ENCODE measurements at places on chromosomes 5 and 9.

DNA sequence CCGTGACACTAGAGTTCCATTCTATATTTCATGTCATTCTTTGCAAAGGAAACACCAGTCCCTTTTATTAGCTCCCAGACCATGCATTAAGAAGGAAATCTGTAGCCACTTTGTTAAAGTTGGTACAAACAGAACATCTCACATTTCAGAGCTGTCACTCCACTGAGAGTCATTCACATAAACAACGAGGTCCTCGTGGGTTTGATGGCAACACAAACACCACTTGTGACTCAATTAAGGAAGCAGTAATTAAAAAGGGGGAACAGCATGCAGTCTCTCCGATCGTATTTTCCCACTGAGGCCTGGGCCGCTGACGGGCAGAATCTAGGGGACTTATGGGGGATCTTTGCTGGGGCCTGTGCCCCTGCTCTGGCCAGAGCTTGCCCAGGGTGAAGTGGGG lies 94.2 kb upstream of the ZNF618 start:
- no peak for DNase-seq

DNA sequence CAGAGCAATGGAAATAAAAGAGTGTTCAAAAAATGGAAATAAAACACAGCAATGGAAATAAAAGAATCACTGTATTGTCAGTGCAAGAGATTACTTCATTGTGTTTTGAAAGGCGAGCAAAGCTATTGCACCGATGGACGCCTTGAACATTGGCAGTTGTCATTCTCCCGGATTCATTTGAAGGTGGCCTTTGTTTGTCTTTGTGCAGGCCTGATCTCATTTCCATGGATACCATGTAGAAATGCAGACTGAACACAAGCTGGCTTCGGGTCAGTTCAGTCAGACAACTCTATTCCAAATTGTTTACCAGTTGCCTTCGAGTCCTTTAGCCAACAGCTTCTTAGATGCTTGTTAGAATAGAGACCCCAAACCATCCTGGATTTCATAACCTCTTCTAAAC lies 8.3 kb downstream of the ITGA2 start:
- DNase-seq = no peak

GRCh38 chr5:156350256-156350655 lies 23.3 kb downstream of the SGCD start:
- DNase-seq = no peak

GRCh38 chr5:180191716-180192115 lies 17.3 kb downstream of the RASGEF1C start:
- DNase-seq = no peak

- no peak for DNase-seq
Measured at GRCh38 chr5:150585781-150586341, 54.6 kb upstream of the SYNPO start.

Data from smooth muscle cell of the brain vasculature (primary cell).